ENCODE measurements at places on chromosomes 3 and 15. TPM values are rescaled to one million over a fixed set of nuclear protein-coding genes. Genes with fewer than 3 reads are reported as not detected.

Gene ISLR
- 165 TPM for total RNA-seq

Gene ECE2
- total RNA-seq = not detected

DNA sequence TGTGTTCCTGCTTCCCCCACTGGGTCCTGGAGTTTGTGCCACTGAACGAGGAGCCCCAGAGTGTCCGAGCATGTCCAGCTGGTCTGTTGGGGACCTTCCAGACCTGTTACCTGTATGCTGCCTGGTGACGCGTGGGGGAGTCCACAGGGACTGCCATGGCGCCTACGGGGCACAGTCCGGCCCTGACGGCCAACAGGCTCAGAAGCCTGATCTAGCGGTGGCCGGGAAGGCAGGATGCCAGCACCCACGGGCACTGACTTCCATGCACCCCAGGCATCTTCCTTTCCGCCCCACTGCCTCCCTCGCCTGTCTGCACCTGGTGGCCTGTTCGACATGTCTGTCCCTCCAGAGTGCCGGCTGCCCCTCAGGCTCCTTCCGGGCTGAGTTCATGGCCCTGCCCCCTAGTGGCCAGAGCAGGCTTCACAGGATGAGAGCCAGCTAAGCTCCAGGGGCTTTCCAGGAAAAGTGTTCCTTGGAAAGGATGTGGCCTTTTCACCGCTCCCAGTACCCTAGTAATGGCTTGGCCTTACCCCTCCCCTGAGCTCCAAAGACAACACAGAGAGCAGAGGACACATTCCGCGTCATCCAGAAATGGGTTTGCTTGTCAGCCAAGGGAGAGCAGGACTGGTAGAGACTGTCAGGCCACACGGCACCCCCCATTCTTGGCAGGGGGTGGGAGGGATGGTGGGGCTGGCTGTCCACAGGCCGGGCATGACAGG lies 35.7 kb downstream of the NGRN start:
- H3K4me1 ChIP-seq = no peaks in the 10 kb centered on the region
- no peak overlapping the region for H3K27ac ChIP-seq
- no peak overlapping the region for H3K4me3 ChIP-seq
- no peak for DNase-seq
- no peaks in the 10 kb centered on the region for H3K27me3 ChIP-seq

DNA sequence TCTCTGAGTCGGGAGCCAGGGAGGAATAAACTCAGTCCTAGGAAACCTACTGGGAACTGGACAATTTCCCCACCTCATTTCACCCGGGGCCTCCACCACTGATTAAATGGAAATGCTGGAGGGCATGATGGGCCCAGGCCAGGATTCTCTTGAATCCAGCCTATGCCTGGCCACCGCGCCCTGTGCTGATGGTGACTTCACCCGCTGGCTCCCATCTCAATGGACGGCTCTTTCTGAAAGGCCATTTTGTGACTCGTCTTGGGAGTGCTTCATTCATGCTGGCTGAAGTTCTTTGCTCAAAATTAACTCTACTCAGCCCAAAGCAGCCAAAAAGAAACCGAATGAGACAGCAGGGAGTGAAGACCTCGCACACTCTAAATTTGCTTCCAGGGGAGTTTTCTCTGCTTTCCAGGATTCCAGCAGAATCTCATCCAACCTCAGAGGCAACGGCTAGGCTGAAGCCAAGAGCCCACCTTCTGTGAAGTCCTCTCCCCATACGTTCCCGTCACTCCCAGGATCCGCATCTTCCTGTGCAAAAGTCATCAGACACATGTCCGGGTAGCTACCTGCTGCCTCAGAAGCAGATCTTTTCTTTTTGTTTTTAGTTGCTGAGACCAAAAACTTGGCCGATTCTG lies 266.0 kb upstream of the ICE2 start:
- no peaks in the 10 kb centered on the region for H3K36me3 ChIP-seq
- H3K27ac ChIP-seq = no peak overlapping the region
- no peaks in the 10 kb centered on the region for H3K27me3 ChIP-seq

DNA sequence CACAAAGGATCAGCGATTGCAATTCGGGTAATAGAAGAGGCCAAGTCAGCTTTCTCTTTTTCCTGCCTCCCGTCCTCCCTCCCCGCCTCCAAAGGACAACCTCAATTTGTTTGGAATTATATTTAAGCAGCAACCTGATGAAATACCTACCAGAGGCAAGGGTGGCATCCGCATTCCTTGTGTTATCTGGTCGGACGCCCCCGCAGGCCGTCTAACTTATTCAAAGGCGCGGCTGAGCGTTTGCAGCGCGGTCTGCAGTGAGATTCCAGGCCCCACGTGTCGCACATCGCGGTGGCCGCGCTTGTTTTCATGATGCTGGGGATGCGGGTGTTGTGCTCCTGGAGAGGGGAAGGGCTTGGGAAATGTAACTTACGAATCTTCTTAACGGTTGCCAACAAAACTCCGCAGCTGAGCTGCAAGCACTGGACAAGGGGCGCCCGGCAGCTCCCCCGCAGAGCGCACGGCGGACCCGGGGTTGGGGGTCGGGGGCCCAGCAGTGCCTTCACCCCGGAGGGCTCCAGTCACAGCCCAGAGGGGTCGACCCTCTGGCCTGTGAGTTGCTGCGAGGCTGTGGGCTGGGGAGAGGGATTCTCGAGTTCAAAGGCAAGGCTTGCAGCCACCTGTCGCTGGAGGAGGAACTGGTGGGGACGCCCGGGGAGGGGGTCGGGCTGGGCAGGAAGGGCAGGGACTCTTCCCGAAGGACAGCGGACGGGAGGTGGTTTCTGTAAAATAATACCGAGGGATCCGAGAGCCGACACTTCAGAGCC lies 20.5 kb upstream of the RGMA start:
- DNase-seq = no peak
- no peak overlapping the region for H3K27ac ChIP-seq
- no peaks in the 10 kb centered on the region for H3K27me3 ChIP-seq
- no peak overlapping the region for H3K4me3 ChIP-seq
- H3K36me3 ChIP-seq = no peaks in the 10 kb centered on the region

Gene CPA3
- total RNA-seq = 6.9 TPM

DNA sequence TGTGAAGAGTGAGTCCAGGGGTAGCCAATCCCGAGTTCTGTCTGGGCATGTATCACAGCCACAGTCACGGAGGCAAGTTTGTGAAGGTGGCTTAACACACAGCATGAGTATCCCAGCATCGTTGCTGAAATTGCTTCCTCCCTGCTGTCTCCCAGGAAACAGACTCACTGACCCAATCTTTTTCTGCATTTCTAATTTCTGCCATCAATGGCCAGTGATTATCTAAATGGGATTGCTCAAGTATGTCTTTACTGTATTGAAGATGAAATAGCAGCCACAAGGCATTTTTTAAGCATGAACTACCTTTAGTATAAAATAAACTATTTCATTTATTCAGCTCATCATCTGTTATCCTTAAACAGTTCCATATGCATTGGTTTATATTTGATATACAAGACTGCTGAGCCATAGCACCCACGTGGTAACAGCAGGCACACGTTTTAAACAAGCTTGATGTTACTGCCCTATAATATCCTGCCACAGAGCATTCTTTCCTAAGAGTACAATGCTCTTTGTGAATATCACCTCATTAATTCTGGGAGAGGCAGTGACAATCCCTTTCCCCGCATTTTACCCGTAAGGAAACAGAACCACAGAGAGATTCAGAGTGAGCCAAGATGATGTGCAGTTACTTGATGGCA lies 276.6 kb upstream of the THBS1 start:
- no peak for DNase-seq
- no peak overlapping the region for H3K4me3 ChIP-seq
- no peaks in the 10 kb centered on the region for H3K4me1 ChIP-seq
- no peaks in the 10 kb centered on the region for H3K36me3 ChIP-seq
- no peaks in the 10 kb centered on the region for H3K27me3 ChIP-seq
- H3K27ac ChIP-seq = no peak overlapping the region

DNA sequence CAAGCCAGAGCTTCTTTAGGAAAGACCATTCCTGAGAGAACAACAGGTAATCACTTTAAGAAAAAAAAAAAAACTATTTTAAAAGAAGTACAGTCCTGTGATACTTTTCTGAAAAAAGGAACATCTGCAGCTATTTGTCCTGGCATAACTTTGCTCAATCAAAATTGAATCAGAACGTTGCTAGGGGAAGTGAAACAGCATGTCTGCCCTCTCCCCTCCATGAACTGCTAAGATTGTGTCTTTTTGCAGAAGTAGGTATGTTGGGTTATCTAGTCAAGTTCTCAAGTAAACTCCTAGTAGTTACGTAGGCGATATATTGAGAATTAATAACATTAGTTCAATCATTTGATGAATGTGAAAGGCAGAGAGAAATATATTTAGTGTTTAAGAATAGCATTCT lies 1013.3 kb downstream of the TUSC7 start:
- no peak overlapping the region for H3K27ac ChIP-seq
- H3K27me3 ChIP-seq = no peaks in the 10 kb centered on the region
- no peaks in the 10 kb centered on the region for H3K36me3 ChIP-seq
- H3K4me1 ChIP-seq = no peaks in the 10 kb centered on the region
- DNase-seq = no peak

DNA sequence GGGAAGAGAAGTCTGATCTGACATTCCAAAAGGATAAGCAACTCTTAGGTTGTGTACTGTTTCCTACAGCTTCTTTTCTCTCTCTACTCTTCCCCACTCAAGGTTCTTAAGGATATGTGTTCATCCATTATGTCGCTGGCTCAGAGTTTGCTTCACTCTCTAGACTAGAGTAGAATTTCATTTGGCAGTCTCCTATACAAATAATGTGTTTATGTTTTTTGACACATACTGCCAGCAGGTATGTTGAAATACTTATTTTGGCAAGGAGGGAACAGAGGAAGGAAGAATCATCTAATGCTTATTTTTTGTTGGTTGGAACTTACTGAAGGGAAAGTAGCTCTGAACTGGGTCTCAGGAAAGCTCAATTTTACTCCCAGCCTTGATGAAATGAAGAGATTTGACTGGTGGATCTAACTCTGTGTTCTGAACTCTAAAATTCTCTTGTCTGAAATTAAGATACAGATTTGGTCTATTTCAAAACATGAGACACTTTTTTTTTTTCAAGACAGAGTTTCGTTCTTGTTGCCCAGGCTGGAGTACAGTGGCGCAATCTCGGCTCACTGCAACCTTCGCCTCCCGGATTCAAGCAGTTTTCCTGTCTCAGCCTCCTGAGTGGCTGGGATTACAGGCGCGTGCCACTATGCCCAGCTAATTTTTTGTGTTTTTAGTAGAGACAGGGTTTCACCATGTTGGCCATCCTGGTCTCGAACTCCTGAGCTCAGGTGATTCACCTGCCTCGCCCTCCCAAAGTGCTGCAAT lies 7.6 kb upstream of the EMC3 start:
- H3K27ac ChIP-seq = no peak overlapping the region
- no peak for DNase-seq
- H3K4me1 ChIP-seq = no peaks in the 10 kb centered on the region
- no peak overlapping the region for H3K4me3 ChIP-seq

- H3K4me3 ChIP-seq = no peak overlapping the region
- H3K27me3 ChIP-seq = no peaks in the 10 kb centered on the region
- no peaks in the 10 kb centered on the region for H3K36me3 ChIP-seq
- DNase-seq = no peak
- no peak overlapping the region for H3K27ac ChIP-seq
Observed at GRCh38 chr3:78812166-78812565, 955.6 kb downstream of the ROBO1 start.

- peaks cover 12% of the 10 kb centered on the region for H3K4me1 ChIP-seq
- H3K27me3 ChIP-seq = no peaks in the 10 kb centered on the region
- H3K36me3 ChIP-seq = no peaks in the 10 kb centered on the region
- H3K27ac ChIP-seq = no peak overlapping the region
Observed at GRCh38 chr3:129865806-129866205, 27.7 kb downstream of the TMCC1 start.

Gene SHC4
- total RNA-seq = 47.3 TPM

Gene WDR93
- 0.39 TPM for total RNA-seq

Gene XCR1
- total RNA-seq = not detected

DNA sequence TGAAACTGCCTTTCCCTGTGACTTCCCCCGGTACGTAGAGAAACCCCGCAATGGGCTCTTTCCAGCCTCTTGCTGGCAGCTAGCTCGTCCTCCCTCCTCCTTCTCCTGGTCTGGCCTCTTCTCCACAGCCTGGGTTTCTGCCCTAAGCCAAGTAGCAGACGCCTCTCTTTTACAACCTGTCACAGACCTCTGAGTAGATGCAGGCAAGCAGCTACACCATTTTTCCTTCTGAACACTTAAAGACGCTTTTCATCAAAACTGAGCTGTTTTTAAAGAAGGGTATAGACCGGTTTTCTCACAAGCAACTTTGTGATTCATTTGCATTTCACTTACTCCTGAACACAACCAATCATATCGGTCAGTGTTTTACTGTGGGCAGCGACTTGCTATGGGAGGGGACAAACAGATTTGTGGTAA lies 32.0 kb downstream of the ADAMTSL3 start:
- H3K27ac ChIP-seq = no peak overlapping the region
- no peaks in the 10 kb centered on the region for H3K4me1 ChIP-seq
- no peaks in the 10 kb centered on the region for H3K36me3 ChIP-seq
- no peak overlapping the region for H3K4me3 ChIP-seq
- DNase-seq = no peak

DNA sequence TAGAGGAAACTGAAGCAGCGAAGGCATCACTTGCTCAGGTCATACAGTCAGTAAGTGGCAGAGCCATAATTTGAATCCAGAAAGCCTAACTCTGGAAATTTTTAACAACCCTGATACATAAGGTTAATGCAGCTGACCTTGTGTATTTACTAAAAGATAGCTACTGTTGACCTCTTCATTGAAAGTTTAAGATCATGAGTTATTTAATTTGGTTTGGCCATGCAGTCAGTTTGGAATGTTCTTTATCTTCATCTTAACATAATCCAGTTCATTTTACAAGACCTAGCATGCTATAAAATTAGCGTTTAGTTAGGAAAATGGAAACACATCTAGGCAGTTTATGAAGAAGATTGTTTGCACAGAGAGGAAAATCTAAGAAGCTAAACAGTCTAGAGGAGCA lies 240.9 kb downstream of the RBMS3 start:
- H3K36me3 ChIP-seq = no peaks in the 10 kb centered on the region
- no peak overlapping the region for H3K27ac ChIP-seq
- no peak for DNase-seq
- H3K4me1 ChIP-seq = peaks cover 70% of the 10 kb centered on the region

Gene FBXL22
- total RNA-seq = 2.8 TPM

Gene GHSR
- not detected for total RNA-seq

Gene LEKR1
- 3.1 TPM for total RNA-seq

- H3K36me3 ChIP-seq = no peaks in the 10 kb centered on the region
- H3K27ac ChIP-seq = no peak overlapping the region
- DNase-seq = no peak
- H3K27me3 ChIP-seq = no peaks in the 10 kb centered on the region
Observed at GRCh38 chr3:159245871-159246270, 444.0 kb downstream of the MFSD1 start.

- no peaks in the 10 kb centered on the region for H3K4me1 ChIP-seq
- DNase-seq = no peak
- H3K27me3 ChIP-seq = no peaks in the 10 kb centered on the region
- H3K4me3 ChIP-seq = no peak overlapping the region
Observed at GRCh38 chr3:195705081-195705991, 15.4 kb upstream of the MUC20 start.

GRCh38 chr3:94896994-94897393 lies 834.1 kb downstream of the NSUN3 start:
- H3K4me1 ChIP-seq = no peaks in the 10 kb centered on the region
- no peak for DNase-seq
- H3K36me3 ChIP-seq = no peaks in the 10 kb centered on the region
- H3K27ac ChIP-seq = no peak overlapping the region
- no peaks in the 10 kb centered on the region for H3K27me3 ChIP-seq
- H3K4me3 ChIP-seq = no peak overlapping the region

All from tibial nerve (tissue), 4 donors.